Astrocyte (in vitro differentiated cells and primary cell): ENCODE measurements at places on chromosomes 4 and X. TPM values are rescaled to one million over a fixed set of nuclear protein-coding genes. Genes with fewer than 3 reads are reported as not detected.

- no peak overlapping the region for H3K27ac ChIP-seq
- H3K4me1 ChIP-seq, result no peaks in the 10 kb centered on the region
- no peaks in the 10 kb centered on the region for H3K36me3 ChIP-seq
- H3K4me3 ChIP-seq, result no peak overlapping the region
These were observed 33.2 kb downstream of the TLL1 start for GRCh38 chr4:165906272-165906671.

- no peak overlapping the region for H3K27ac ChIP-seq
- no peaks in the 10 kb centered on the region for H3K36me3 ChIP-seq
- peaks cover 30% of the 10 kb centered on the region for H3K4me1 ChIP-seq
These were observed 213.7 kb upstream of the PPARGC1A start for GRCh38 chr4:24103434-24104157.

The TMEM150C gene
- total RNA-seq, result 0.50 and 0.95 TPM in 2 replicates

The PPP1R2C gene
- total RNA-seq, result not detected in 2 replicates

- DNase-seq, result no peak
- H3K4me3 ChIP-seq, result peak overlapping the region; percentile 61
- peaks cover 14% of the 10 kb centered on the region for H3K4me1 ChIP-seq
- peak overlapping the region; percentile 47 for H3K27ac ChIP-seq
- H3K27me3 ChIP-seq, result no peaks in the 10 kb centered on the region
- no peaks in the 10 kb centered on the region for H3K36me3 ChIP-seq
These were observed 78.8 kb upstream of the BCOR start for GRCh38 chrX:40176351-40177116.

The PABPC4L gene
- 0.58 and 0.66 TPM in 2 replicates for total RNA-seq

The MAGEE1 gene
- 3.2 and 3.9 TPM in 2 replicates for total RNA-seq

DNA sequence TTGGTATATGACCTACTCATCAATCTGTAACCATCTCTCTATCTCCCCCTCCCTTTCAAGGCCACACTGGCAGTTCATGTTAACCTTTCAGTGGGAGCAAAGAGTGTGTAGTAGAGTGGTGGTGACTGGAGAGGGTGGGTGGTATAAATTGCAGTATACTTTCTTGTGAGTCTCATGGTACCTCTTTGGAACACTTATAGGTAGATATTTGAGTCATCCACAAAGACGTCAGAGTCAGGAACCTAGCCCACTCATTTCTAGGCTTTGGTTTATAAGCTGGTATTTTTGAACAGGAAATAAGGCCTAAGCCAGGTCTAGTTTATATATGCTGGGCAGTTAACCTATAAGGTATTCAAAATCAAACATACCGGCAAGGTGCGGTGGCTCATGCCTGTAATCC is 36.3 kb downstream of the RLIM start:
- H3K27me3 ChIP-seq, result no peaks in the 10 kb centered on the region
- no peak for DNase-seq
- H3K4me1 ChIP-seq, result no peaks in the 10 kb centered on the region
- no peaks in the 10 kb centered on the region for H3K36me3 ChIP-seq

DNA sequence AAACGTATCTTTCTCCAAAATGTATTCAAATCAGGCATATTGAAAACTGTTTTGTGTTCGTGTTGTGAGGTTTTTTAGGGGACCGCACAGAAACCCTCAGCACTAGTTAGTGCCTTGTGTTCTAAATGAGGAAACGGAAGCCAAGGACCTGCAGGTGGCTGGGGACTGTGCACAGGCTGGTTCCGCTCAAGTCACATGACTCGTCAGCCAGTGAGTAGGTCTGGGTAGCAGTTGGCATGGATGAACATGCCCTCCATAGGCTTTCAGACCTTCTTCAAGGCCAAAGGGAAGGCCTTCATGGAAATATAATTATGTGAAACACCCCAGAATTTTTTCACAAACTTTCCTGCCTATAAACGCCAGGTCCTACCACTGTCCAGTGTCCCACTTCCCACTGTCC is 1.3 kb upstream of the F11 start:
- H3K36me3 ChIP-seq, result no peaks in the 10 kb centered on the region
- H3K27ac ChIP-seq, result no peak overlapping the region
- H3K27me3 ChIP-seq, result no peaks in the 10 kb centered on the region
- H3K4me3 ChIP-seq, result no peak overlapping the region

GRCh38 chr4:113674251-113674650 is 87.3 kb downstream of the CAMK2D start:
- H3K27me3 ChIP-seq, result no peaks in the 10 kb centered on the region
- no peak overlapping the region for H3K4me3 ChIP-seq
- no peak for DNase-seq
- H3K27ac ChIP-seq, result no peak overlapping the region
- peaks cover 3% of the 10 kb centered on the region for H3K36me3 ChIP-seq

GRCh38 chr4:5812506-5813229 is 80.2 kb downstream of the CRMP1 start:
- H3K27me3 ChIP-seq, result no peaks in the 10 kb centered on the region
- H3K4me1 ChIP-seq, result no peaks in the 10 kb centered on the region
- DNase-seq, result peak; percentile 41
- no peak overlapping the region for H3K27ac ChIP-seq

The ANXA3 gene
- total RNA-seq, result 43.0 and 68.7 TPM in 2 replicates

The RHOH gene
- total RNA-seq, result not detected in 2 replicates

- no peak overlapping the region for H3K27ac ChIP-seq
- H3K4me1 ChIP-seq, result no peaks in the 10 kb centered on the region
- H3K27me3 ChIP-seq, result no peaks in the 10 kb centered on the region
- peak; percentile 10 for DNase-seq
These were observed 323.9 kb upstream of the CASK start for GRCh38 chrX:42247241-42247640.

- H3K27ac ChIP-seq, result no peak overlapping the region
- no peaks in the 10 kb centered on the region for H3K4me1 ChIP-seq
- no peak overlapping the region for H3K4me3 ChIP-seq
- no peaks in the 10 kb centered on the region for H3K36me3 ChIP-seq
These were observed 26.0 kb downstream of the AMTN start for GRCh38 chr4:70544279-70544868.

DNA sequence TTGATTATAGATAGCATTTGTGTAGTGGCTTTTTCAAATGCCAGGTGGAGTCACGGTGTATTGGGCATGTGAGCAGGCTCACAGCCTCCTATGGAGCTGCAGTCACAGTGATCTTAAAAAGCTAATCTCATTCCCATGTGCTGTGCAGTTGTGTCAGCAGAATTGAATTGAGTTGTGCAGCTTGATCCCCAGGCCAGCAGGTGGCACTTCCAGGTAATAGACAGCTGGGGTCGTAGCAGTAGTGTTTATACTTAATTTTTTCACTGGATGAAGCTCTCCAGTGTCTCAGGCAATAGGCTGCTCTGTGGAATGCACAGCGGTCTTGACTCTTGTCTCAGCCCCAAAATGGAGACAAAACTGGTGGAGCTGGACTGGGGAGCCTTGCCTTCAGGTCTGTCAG is 1028.1 kb downstream of the SH3BGRL start:
- H3K4me1 ChIP-seq, result no peaks in the 10 kb centered on the region
- DNase-seq, result no peak
- H3K27ac ChIP-seq, result no peak overlapping the region
- H3K27me3 ChIP-seq, result no peaks in the 10 kb centered on the region
- H3K36me3 ChIP-seq, result no peaks in the 10 kb centered on the region
- no peak overlapping the region for H3K4me3 ChIP-seq

The PCDH18 gene
- 4.6 and 4.9 TPM in 2 replicates for total RNA-seq

GRCh38 chrX:41935832-41936231 is 12.5 kb upstream of the CASK start:
- H3K27me3 ChIP-seq, result no peaks in the 10 kb centered on the region
- no peak overlapping the region for H3K27ac ChIP-seq
- H3K36me3 ChIP-seq, result no peaks in the 10 kb centered on the region
- no peaks in the 10 kb centered on the region for H3K4me1 ChIP-seq
- DNase-seq, result peak; percentile 10

GRCh38 chr4:139030614-139031235 is 15.1 kb downstream of the NOCT start:
- no peak overlapping the region for H3K27ac ChIP-seq
- peak; percentile 59 for DNase-seq
- H3K4me3 ChIP-seq, result no peak overlapping the region
- H3K4me1 ChIP-seq, result no peaks in the 10 kb centered on the region

The NEK1 gene
- 13.0 and 15.1 TPM in 2 replicates for total RNA-seq

- no peaks in the 10 kb centered on the region for H3K27me3 ChIP-seq
- H3K27ac ChIP-seq, result peak overlapping the region; percentile 0
- peaks cover 21% of the 10 kb centered on the region for H3K4me1 ChIP-seq
- peak; percentile 89 for DNase-seq
These were observed 98.8 kb downstream of the ANXA3 start for GRCh38 chr4:78650106-78651024.

The HERC5 gene
- total RNA-seq, result 23.0 and 27.3 TPM in 2 replicates

DNA sequence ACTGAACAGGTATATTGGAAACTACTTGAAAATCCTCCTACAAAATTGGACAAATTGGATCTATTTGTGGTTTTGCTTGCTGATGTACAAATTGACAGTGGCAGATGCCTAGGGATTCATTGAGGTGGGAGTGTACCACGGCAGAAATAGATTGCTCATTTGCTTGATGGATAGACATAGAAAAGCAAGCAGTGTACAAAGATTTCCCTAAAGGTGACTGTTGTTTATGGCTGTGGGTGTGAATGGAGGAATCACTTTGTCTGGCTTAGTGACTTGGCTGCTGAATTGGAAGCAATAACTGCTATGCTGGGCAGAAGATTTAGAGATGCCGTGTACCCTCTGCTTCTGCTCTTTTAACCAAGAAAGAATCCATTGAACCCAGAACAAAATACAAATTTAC is 191.0 kb upstream of the GRID2 start:
- no peak overlapping the region for H3K27ac ChIP-seq
- H3K4me1 ChIP-seq, result no peaks in the 10 kb centered on the region
- no peaks in the 10 kb centered on the region for H3K27me3 ChIP-seq
- H3K36me3 ChIP-seq, result no peaks in the 10 kb centered on the region

- H3K27me3 ChIP-seq, result no peaks in the 10 kb centered on the region
- DNase-seq, result no peak
- H3K36me3 ChIP-seq, result no peaks in the 10 kb centered on the region
- H3K4me3 ChIP-seq, result no peak overlapping the region
- H3K27ac ChIP-seq, result no peak overlapping the region
These were observed 17.2 kb upstream of the FGFR3 start for GRCh38 chr4:1775731-1776500.

DNA sequence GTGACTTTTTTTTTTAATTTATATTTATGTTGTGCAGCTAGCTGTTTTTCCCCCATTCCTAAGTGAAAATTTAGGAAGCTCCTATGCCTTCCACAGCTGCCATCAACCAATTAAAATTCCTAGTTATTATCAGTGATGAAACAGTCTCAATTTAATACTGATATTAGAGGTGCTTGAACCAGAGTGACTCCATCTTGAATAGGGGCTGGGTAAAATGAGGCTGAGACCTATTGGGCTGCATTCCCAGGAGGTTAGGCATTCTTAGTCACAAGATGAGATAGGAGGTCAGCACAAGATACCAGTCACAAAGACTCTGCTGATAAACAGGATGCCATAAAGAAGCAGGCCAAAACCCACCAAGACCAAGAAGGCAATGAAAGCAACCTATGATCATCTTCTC is 136.7 kb downstream of the DCHS2 start:
- H3K4me3 ChIP-seq, result no peak overlapping the region
- H3K36me3 ChIP-seq, result no peaks in the 10 kb centered on the region
- no peak overlapping the region for H3K27ac ChIP-seq
- H3K4me1 ChIP-seq, result no peaks in the 10 kb centered on the region
- no peak for DNase-seq

The MAGEC1 gene
- not detected in 2 replicates for total RNA-seq

The CENPVL3 gene
- total RNA-seq, result 2.0 and 2.3 TPM in 2 replicates

- no peaks in the 10 kb centered on the region for H3K27me3 ChIP-seq
- DNase-seq, result peak; percentile 40
- no peaks in the 10 kb centered on the region for H3K4me1 ChIP-seq
- H3K36me3 ChIP-seq, result no peaks in the 10 kb centered on the region
- no peak overlapping the region for H3K27ac ChIP-seq
These were observed 69.8 kb downstream of the SHROOM3 start for GRCh38 chr4:76504613-76505465.

The CCDC120 gene
- 6.3 and 8.2 TPM in 2 replicates for total RNA-seq

The HSD17B11 gene
- total RNA-seq, result 32.8 and 34.0 TPM in 2 replicates

GRCh38 chrX:84187533-84188319 is at the start of gene RPS6KA6:
Gene RPS6KA6, minus strand, starts transcription at chrX:84188199. Its CDS starts 300 bp downstream, at chrX:84187899.
- peak within 1 kb of the TSS; percentile 62 for H3K4me3 ChIP-seq
- DNase-seq, result peak; percentile 22
- H3K36me3 ChIP-seq, result no peaks in the 10 kb centered on the region
- no peaks in the 10 kb centered on the region for H3K4me1 ChIP-seq
- H3K27ac ChIP-seq, result no peak within 1 kb of the TSS

The OPRPN gene
- total RNA-seq, result not detected in 2 replicates

The TLR6 gene
- 3.1 and 3.8 TPM in 2 replicates for total RNA-seq

DNA sequence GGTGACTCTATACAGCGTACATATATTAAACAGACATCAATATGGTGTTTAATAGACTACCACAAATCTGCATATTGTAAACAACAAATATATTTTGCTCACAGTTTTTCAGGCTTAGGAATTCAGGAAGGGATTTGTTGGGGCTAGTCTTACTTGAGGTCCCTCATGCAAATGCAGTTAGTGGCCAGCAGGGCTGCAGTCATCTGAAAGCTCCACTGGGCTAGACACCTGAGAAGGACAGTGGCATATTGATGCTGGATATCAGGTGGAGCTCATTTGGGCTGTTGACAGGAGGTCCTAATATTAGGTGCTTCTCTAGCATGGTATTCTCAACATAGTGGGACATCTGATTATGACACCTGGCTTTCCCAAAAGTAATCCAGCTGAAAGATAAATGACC is 493.8 kb upstream of the PABPC4L start:
- no peak overlapping the region for H3K4me3 ChIP-seq
- H3K4me1 ChIP-seq, result no peaks in the 10 kb centered on the region
- DNase-seq, result no peak
- H3K27me3 ChIP-seq, result no peaks in the 10 kb centered on the region
- no peaks in the 10 kb centered on the region for H3K36me3 ChIP-seq

- H3K4me3 ChIP-seq, result no peak overlapping the region
- no peaks in the 10 kb centered on the region for H3K36me3 ChIP-seq
- H3K4me1 ChIP-seq, result no peaks in the 10 kb centered on the region
These were observed 94.9 kb downstream of the ADRA2C start for GRCh38 chr4:3860913-3861636.

The SH2D1A gene
- not detected in 2 replicates for total RNA-seq

The TCEAL8 gene
- total RNA-seq, result 62.2 and 68.4 TPM in 2 replicates

DNA sequence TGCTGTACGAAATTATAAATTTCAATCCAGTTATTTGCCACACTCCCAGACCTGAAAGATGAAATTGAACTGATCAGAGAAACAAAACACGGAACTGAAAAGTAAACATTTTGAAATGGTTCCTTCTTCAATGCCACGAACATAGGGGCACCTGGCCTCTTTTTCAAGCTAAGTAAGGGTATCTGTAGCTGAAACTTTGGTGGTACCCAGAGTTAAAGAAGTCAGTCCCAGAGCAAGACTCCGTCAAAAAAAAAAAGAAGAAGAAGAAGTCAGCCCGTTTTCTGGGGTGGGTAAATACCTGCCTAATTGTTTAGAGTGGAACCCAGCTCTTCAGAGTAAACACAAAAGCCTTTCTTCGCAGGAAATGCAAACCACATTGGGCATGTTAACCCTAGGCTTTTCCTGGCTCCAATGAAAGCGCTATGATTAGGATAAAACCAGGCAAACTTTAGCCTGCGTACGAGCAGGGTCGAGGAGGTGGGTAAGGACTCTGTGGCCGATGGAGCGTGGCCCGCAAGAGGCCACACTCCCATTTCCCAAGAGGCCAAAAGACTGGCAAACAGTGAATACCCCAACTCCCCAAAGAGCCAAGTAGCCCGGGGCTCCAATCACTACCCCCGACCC is 1.3 kb downstream of the ANTXR2 start:
- H3K36me3 ChIP-seq, result peaks cover 7% of the 10 kb centered on the region
- no peak for DNase-seq
- H3K27ac ChIP-seq, result peak overlapping the region; percentile 86
- H3K4me1 ChIP-seq, result peaks cover 20% of the 10 kb centered on the region
- H3K4me3 ChIP-seq, result peak overlapping the region; percentile 96

The DUX4 gene
- total RNA-seq, result not detected in 2 replicates

GRCh38 chrX:124407226-124407625 is 60.9 kb downstream of the SH2D1A start:
- no peak for DNase-seq
- no peaks in the 10 kb centered on the region for H3K27me3 ChIP-seq
